ENCODE measurements at places on chromosomes 2 and 18.
A peak's percentile ranks its signal among the peaks of the same experiment; 100 is the strongest.

GRCh38 chr18:35231052-35231451 is 9.8 kb upstream of the ZNF397 start:
- peak; percentile 75 for DNase-seq

GRCh38 chr2:238921681-238922319 is 73.9 kb downstream of the TWIST2 start:
- DNase-seq = no peak

GRCh38 chr18:13503836-13504235 is 222.5 kb downstream of the FAM210A start:
- no peak for DNase-seq

DNA sequence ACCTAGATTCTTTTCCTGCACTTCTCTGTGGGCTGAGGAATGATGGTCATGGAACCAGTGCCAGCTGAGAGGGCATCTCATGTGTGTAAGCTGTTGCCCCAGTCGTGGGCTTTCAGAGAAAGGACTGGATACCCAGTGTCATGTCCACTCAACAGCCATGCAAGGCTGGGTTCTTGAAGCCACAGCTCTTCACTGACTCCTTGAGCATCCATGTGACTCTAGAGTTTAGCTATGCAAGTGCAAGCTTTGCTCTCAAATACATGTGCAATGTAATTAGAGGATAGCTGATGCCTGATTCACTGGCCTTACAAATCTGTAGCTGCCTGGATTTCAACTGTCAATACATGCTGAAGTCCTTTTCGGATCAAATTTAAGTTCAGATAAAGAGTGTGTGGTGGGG is 46.8 kb upstream of the EML6 start:
- DNase-seq = peak; percentile 55

DNA sequence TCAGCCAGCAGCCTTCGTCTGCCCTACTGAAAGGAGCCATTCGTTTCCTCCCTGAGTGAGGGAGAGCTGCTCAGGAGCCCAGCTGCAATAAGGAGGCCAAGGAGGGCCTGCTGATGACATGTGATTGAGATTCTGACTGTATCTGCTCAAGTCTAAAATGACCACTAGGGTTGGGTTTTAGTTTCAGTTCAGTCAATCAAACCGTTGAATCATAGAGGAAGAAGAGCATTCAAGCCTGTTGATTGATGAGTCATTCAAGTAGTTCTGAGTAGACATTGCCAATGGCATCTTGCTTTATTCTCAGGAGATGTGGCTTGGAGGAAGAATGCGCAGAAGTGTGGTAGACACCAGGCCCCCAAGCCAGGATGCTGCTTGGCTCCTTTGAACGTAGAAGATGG is 19.9 kb upstream of the BCL2L11 start:
- no peak for DNase-seq

- DNase-seq = no peak
Observed at GRCh38 chr2:114049826-114050225, 159.9 kb downstream of the ACTR3 start.

DNA sequence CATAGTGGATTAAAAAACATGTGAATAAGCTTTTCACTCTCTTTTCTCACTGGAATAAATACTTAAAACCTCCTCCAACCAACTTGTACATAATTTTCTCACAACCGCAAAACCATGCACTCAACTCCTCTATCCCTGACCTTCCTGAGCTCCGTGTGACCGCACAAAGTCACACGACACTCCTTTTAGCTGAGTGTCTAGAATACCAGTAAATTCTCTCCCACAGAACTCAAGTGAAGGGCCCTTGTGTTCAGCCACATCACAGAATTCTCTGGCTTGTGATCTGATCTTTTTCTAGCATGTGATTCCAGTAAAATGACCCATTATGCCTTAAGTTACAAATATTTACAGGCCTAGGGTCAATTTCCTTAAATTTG is 91.2 kb upstream of the ARL4C start:
- DNase-seq = no peak

DNA sequence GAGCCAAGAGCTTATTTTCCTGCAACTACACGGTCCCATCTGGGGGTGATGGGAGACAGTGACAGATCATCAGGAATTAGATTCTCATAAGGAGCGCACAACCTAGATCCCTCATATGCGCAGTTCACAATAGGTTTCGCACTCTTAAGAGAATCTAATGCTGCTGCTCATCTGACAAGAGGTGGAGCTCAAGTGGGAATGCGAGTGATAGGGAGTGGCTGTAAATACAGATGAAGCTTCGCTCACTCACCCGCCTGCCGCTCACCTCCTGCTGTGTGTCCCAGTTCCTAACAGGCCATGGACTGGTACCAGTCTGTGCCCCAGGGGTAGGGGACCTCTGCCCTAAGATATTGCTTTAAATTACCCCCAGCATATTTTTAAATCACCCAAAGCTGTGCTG is 10.8 kb downstream of the LRRFIP1 start:
- DNase-seq = no peak

DNA sequence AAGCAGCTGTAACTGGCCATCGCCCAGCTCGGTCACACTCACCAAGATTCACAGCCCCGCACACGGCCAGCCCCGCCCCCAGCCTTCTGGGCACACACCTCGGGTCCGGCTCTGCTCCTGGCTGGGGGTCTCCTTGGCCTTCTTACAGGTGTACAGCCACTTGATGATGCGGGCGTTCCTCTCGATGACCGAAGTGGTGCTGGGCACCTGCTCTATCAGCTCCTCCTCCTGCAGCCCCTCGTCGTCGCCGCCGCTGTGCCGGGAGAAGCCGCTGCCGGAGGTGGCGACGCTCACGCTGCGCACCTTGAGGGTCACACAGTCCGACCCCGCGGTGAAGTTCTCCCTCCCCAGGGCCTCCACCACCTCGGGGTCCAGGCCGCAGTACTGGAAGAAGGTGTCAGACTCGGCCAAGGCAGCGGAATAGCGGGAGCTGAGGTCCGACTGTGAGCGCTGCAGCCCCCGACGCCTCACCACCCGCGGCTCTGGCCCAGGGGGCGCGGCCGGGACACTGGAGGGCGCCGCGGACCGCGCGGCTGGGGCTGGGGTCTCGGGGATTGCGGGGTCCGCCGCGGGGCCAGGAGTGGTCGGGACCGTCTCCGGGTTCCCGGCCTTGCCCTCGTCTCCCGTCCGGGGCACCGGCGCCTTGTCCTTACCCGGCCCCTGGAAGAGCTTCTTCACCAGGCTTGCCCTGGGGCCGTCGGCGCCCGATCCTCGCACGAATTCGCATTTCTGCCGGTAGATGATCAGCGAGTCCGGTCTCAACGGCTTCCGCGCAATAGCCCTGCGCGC is 769 bp downstream of the FAM110C start:
- no peak for DNase-seq

- DNase-seq = no peak
Observed at GRCh38 chr2:214542295-214542694, 131.4 kb downstream of the VWC2L start.

DNA sequence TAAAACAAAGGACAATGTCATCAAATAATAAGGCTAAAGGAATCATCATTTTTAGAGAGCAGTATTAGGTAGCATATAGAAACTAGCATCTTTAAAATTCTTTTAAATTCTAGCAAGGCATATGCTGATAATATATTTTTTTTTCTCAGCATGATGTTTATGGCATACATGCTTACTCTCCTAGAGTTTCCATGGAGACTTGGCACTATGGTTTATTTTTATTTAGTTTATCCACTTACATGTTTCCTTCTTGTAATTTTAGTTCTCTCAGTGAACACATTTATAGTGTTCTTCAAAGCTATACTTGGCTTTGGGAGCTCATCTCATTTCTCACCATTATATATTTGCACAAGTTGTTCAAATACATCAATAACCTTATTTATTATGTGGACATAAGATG is 413.8 kb upstream of the LINC00305 start:
- no peak for DNase-seq

DNA sequence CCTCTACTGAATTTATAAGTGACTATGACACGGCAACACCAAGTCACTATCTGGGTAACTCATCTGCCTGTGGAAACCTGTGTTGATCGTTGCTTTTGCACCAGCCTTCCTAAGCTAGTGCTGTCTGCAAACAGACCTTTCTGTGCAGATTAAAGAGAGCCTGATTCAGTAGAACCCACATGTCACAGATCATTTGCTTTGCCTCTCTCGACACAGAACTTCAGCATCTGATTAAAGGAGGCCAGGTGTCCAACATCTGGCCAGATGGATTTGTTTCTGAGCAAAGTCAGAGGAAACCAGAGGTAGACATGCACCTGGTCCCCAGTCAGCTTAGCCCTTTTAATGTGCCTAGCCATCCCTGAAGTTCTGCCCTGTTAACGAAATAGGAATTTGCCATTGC is 15.0 kb upstream of the TTR start:
- DNase-seq = no peak

DNA sequence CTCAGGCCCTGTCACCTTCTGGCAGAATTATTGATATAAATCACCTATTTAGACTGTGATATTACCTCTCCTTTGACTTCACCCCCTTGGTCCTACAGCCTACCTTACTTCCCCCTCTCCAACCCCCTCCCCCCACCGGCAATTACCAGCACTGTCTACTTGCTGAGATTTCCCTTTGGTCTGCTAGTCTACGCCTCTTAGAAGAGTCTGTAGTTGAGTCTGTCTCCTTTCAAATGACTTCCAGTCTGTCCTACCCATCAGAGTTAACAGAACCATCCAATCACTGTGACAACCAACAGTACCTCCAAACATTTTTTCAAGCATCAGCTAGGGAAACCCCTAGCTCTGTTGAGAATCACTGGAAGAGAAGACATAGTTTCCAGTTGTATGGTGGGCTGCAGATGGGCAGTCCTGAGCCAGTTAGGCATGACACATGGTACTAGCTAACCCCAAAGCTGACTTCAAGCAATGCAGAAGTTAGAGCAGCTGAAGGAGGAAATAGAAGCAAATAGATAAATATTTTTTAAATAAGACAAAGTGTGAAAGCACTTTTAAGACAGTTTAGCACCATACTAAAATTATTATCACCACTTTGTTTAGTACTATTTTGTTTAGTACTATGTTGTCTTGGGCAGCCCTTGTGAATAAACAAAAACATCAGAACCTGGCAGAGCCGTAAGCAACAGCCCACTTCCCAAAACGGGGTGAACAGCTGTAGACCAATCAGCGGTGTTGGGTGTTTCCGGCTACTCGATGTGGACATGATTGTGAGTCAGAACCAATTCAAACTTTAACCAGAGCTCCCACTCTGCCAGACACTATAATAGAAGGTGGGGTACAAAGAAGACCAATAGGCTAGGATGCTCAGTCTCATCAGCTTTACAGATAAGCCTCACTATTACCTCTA is 2.7 kb upstream of the ASNSD1 start:
- DNase-seq = no peak

DNA sequence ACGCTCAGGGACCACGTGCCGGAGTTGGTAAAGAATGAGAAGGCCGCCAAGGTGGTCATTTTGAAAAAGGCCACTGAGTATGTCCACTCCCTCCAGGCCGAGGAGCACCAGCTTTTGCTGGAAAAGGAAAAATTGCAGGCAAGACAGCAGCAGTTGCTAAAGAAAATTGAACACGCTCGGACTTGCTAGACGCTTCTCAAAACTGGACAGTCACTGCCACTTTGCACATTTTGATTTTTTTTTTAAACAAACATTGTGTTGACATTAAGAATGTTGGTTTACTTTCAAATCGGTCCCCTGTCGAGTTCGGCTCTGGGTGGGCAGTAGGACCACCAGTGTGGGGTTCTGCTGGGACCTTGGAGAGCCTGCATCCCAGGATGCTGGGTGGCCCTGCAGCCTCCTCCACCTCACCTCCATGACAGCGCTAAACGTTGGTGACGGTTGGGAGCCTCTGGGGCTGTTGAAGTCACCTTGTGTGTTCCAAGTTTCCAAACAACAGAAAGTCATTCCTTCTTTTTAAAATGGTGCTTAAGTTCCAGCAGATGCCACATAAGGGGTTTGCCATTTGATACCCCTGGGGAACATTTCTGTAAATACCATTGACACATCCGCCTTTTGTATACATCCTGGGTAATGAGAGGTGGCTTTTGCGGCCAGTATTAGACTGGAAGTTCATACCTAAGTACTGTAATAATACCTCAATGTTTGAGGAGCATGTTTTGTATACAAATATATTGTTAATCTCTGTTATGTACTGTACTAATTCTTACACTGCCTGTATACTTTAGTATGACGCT is 5.8 kb downstream of the MYCN start:
- DNase-seq = no peak

- no peak for DNase-seq
Observed at GRCh38 chr2:99470957-99471356, 18.9 kb downstream of the REV1 start.

DNA sequence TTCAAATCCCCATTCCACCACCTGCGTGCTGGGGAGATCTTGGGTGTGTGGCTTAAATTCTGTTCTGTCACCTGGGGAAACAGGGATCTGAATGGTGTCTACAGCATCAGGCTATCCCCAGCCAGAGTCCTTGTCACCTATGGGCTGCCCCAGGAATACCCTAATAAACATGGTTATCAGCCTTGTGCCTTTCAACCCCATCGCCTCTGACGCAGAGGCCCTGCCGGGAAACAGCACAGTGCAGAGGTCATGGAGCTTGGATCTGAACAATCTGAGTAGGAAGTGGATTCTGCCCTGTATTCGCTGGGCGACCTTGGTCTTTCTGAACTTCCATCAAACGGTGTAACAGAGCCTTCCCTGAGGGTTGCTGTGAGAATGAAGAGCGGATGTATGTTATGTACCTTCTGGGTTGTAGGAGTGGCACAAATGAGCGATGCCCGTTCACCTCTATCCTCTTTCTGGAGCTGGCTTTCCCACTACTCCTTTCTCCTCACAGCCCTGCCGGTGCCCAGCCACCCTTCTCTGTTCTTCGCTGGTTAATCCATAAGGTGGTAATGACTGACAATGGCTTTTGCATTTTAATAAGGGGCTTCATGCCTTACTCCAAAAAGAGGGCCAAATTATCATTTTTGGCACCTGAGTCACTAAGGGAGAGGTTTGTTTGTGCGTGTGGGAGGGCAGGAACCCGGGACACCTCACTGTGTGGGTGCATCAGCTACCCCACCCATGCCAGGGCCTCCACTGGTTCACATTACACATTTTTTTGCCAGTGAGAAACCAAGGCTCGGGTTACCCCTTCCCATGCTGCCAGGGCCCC is 256.5 kb downstream of the MYCN start:
- DNase-seq = no peak

DNA sequence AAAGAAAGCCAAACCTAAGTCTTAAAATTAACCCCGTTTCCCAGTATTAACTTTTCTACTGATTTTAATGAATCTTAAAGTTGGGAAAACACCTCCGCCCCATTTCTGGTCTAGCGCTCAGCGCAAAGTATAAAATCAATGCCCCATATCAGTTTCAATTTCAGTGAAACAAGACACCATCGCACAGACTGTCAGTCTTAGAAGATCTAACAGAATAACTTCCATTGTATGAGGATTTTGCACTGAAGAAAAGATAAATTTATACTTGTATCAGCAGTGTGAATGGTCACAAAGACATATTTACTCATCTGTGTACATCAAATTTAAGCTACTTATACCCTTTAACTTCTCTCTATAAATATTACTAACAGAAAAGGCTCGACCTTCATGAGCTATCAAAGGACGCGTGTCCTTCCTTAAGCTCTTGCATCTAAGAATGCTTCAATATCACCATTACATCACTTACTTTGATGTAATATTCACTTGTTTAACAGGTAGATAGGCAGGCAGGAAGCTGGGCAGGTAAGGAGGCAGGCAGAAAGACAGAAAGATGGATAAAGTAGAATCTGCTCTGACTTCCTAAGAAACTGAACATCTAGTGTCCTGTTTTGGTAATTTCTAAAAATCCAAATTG is 183.0 kb downstream of the TCF4 start:
- no peak for DNase-seq

- DNase-seq = no peak
Observed at GRCh38 chr18:7414459-7414858, 152.7 kb upstream of the PTPRM start.
